ENCODE measurements at places on chromosomes 11 and 22.

GRCh38 chr11:36431429-36432092 is 78.5 kb downstream of the TRAF6 start:
- no peak for DNase-seq

GRCh38 chr11:103673773-103674172 is 362.7 kb upstream of the DDI1 start:
- DNase-seq, result no peak

DNA sequence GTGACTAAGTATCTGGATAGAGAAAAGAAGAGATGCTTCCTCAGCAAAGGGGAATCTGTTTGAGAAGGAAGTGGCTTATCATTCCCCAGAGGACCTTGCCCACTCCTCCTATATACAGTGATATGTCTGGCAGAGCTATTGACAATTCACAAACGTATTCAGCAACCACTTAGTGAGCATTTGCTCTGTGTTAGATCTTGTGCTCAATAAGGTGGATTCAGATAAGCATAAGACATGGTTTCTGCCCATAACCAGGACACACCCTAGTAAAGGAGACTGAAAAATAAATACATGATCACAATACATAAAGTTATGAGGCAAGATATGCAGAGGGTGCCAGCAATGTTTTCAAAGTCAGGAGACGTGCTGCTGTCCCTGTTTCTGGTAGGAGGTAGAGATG is 1.4 kb downstream of the TMEM9B start:
- DNase-seq, result no peak

DNA sequence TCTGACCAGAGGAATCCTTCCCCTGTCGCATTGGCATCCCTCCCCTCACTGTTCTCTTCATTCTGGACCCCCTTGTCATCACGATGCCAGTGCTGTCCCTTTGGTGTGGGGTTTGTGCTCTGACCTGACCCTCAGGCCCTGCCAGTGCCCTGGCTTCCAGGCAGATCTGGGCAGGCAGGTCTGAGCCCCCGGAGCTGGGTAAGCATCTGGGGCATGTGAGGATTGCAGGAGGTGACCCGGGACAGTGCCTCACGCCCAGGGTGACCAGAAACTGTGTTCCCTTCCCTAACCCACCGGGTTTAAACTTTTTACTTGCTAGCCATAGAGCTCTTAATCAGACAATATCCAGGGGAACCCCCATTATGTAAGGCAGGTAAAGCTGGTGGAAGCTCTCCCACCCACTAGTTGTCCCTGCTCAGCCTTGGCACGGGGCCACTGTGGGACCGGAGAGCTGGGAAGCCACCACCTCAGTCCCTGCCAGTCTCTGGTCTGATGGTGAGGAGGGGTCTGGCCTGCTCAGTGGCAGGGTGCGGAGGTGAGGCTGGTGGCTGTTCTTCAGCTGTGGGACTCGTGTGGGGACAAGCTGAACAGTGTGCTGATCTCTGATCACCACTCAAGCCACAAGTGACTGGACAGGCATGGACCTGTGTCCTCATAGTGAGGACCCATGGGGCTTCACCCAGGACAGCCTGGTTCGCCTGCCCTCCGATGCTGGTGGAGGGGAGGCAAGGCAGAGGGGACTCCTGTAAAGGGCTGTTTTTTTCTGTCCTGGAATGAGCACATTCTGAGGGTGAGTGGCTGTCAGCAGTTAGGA is 38.0 kb downstream of the BCR start:
- no peak for DNase-seq

GRCh38 chr11:126408901-126409619 is 53.6 kb downstream of the ST3GAL4 start:
- DNase-seq, result no peak

- DNase-seq, result no peak
Observed at GRCh38 chr11:67400942-67401494, 640 bp downstream of the PPP1CA start.

DNA sequence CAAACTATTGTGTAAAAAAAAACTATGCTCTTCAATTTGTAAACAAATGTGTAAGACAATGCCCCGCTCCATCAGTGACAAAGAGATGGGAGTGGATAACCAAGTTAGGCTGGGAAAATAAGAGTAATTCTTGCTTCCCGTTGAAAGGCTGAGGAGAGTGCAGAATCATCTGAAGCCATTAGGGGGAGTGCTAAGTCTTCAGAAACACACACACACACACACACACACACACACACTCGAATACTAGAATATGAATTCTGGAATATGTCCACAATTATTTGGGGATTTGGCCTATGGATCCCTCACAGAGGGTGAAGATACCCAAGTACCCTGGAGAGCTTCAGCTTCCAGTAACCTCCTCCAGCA is 27.8 kb upstream of the ROBO3 start:
- DNase-seq, result peak; percentile 64

DNA sequence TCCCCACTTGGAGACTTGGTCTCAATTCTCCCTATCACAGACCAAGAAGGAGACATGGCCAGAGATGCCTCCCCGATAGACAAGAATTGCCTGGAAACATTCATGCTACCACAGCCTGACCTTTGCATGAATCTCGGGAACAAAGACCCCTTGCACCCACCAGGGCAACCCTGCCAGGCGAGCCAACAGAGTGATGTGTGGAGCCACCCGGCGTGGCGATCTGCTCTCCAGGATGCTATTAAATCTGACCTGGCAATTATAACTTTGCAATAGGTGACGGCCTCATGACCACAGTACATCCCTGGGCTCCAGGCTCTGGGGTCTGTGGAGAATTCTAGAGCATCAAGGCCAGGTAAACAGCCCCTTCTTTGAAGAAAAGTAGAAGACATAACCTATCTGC is 31.1 kb upstream of the MN1 start:
- DNase-seq, result no peak

- no peak for DNase-seq
Observed at GRCh38 chr22:20176421-20177085, 25.7 kb upstream of the CCDC188 start.

DNA sequence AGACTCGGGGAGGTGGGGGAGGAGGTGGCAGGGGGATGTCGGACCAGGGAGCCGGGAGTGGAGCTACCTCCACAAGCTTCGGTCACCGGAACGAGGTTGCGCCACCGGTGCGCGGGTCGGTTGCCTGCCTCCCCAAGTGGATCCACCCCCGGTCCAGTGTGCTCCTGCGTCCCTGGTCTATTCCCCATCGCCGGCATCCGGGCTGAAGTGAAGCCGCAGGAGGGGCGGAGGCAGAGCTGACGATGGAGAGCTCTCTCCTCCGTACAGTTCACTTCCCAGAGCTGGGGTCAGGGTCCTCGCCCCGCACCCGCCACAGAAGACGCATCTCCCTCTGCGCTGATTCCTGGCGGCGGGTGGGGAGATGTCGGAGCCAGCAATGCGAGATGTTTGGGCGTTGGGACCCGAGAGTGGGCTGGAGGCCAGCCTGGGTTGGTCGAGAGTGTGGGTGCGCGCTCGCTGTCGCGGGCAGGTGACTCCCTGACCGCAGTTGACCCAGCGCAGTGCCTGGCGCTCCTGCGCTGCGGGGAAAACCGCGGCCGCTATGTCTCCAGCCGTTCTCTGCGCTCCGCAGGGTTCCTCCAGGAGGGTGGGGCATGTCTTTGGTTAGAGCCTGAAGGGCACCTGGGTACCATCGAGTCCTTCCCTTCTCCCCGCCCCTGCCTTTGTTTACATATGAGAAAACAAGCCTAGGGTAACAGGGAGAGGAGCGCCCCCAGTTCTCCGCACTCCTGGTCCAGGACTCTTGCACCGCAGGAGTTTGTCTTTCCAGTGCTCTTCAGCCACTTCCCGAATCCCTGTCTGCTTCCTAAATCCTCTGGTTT is 1.7 kb downstream of the C11orf96 start:
- DNase-seq, result no peak

DNA sequence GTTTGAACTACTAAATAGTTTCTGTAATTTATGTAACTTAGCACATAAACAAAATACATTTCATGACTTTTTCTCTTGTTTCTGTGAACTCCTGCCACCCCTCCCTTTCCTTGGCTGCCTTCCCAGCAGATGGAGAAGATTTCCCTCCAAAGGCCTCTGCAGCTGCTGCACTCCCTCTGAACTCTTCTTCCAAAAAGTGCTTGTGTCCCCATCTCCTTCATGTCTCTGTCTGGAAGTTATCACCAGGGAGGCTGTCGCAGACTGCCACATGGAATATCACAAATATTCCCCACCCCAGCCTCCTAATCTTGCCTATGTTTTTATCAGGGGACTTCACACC is 1068.3 kb downstream of the OPCML start:
- no peak for DNase-seq

GRCh38 chr11:104033561-104033960 is 2.9 kb upstream of the DDI1 start:
- no peak for DNase-seq

DNA sequence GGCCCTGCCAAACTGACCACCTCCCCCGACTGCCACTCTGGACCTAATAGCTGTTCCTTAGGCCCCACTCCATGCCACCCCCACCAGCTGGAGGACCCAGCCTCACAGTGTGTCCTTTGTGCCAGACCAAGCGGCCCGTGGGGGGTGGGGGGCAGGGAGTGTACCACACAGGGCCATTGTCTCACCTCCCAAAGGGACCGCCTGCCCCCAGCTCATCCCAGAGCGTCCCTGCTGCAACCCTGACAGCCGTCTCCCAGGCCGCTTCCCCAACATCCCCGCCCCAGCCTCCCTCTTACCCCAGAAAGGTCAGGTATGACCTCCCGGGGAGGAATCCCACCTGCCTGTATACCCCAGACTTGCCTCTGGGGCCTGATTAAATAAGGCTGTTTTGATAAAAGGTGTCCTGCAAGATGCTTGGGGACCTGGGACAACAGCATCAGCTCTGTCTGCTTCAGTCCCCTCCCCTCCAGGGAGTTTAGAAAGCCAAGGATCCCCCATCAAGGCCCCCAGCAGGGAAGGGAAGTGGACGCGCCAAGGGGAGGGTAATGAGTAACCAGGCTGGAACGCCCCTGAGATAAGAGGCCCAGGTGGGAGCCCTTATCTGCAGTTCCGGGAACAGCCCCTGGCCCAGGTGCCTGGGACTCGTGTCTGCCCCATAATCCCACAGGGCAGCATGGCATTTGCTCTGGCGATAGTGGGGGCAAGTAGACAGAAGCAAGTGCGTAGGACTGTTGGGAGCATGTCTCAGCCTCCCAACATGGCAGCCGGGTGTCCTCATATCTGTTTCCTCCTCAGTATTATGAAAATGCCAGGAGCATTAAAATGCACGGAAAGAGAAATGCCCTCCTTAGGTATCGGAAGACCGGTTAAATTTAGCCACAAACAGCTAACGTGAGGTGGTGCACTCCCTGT is 9.0 kb downstream of the CDC42EP1 start:
- no peak for DNase-seq

DNA sequence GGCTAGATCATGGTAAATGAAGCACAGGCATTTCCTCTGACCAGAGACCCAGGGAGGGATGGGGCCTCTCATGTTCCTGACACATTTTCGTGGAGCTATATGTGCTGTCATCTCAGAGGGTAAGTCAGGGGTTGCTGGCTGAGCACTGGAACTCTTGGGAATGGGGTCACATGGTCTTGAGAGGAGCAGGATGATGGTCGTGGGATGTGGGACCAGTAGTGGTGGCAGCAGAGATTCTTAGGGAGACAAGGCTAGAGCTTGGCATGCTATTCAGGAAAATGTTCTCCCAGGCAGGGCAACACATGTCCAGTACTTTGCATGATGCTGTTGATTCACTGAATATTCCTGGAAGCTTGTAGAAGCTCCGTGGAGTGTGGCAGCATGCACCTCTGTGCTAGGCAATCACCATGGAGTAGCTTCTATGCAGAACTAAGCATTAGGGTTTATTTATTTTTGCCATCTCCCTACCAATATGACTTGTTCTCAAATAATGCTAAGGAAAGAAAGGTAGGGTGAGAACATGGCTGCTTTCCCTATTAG is 31.4 kb upstream of the TTC12 start:
- DNase-seq, result no peak

GRCh38 chr11:36196411-36196998 is 92.7 kb downstream of the COMMD9 start:
- no peak for DNase-seq

- no peak for DNase-seq
Observed at GRCh38 chr22:30250661-30251267, 4.2 kb upstream of the LIF start.

GRCh38 chr22:31891366-31892079 is 52.8 kb upstream of the YWHAH start:
- peak; percentile 16 for DNase-seq

GRCh38 chr11:129960216-129961214 is 42.1 kb downstream of the PRDM10 start:
- DNase-seq, result no peak

GRCh38 chr11:94873916-94874540 is 99.3 kb downstream of the CWC15 start:
- no peak for DNase-seq

DNA sequence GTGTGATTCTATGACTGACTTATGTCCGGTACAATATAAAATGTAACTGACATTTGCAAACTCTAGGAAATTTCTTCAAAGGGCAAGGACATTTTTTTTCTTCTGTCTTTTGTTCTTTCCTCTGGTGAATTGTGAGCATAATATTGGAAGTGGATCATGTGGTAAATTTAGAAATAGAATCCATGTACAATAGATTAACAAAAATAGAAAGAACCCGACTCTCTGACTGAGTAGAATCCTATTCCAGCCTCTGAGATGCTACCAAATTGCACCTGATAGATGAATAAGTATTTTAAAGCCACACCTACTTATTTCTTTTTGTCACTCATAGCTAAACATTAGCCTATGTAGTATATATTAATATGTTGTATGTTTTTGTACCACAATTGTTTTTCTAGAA is 860.3 kb downstream of the LUZP2 start:
- DNase-seq, result no peak

GRCh38 chr11:71482746-71483364 is 29.9 kb downstream of the NADSYN1 start:
- no peak for DNase-seq

- no peak for DNase-seq
Observed at GRCh38 chr22:48438800-48439559, 1388.7 kb downstream of the BRD1 start.

- DNase-seq, result no peak
Observed at GRCh38 chr11:9765320-9766101, 101.6 kb downstream of the SWAP70 start.

DNA sequence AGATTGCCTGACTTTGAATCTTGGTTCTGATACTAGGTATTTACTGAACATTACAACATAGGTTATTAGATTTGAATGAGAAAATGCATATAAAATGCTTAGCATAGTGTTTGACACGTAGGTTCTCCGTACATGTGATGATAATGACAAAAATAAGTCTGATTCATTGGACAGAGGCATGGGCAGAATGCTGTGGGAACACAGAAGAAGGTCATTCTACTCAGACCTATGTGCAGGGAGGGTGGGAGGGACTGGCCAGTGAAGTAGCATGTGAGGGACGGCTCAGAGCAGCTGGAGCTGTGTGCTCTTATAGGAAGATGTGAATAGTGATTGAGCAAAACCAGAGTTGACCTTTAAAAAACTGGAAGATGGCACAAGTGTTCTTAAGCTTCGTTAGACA is 256.8 kb upstream of the RAG2 start:
- DNase-seq, result no peak

DNA sequence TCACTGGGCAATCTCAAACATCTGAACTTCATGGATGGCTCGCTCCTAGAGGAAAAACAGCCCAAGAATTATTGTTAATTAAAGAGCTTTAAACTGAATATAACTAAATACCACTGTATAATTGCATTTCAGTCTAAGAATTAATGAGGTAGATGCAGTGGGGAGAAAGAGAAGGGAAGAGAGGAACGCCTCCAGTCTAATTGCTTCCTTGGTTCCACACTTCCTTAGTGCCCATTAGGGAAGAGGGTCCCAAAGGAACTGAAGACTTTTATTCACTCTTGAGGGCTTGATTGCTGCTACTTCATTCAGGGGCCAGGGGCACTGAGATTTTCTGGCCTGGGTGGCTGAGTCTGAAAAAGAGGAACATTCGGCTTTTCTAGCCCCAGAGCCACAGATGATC is 11.8 kb upstream of the OR10G7 start:
- no peak for DNase-seq

- DNase-seq, result no peak
Observed at GRCh38 chr11:34299284-34299972, 58.4 kb downstream of the ABTB2 start.

Measured in NCI-H2227 treated with DMSO at 0.1 percent for 48 hours (cell line).